Amygdala (tissue), 56 donors: ENCODE measurements at places on chromosomes 11 and 22.

- no peak for DNase-seq
These were observed 1434.7 kb downstream of the BRD1 start for GRCh38 chr22:48393041-48393370.

GRCh38 chr22:24434471-24435322 is 7.3 kb downstream of the ADORA2A start:
- no peak for DNase-seq

DNA sequence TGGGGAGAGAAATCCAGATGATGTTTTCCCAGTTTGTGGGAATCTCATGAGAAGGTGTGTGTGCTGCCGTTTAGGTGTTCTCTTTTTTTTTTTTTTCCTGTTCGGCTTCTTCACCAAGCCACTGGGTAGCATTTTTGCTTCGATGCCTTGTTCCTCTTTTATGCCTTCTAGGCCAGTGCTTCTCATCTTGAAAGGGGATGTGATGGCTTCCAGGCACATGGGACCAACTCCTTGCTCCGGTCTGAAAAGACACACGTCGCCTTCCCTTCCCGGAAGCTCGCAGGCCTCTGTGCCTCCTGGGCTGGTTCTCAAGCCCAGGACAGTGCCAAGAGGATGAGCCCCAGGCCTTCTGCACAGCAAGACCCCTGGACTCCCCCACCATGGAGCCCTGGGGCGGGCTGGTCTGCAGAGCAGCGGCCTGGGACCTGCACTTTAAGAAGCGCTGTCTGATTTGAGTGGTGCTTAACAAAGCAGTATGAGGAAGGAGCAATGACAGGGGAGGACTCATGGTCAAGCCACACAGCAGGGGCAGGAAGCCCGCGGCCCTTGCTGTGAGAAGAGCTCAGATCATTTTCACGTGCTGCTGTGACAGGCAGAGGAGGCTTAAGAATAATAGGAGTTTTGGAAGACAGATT is 158.8 kb downstream of the MPPED1 start:
- DNase-seq = no peak

- no peak for DNase-seq
These were observed 148.3 kb upstream of the POU2AF2 start for GRCh38 chr11:111097191-111097590.

DNA sequence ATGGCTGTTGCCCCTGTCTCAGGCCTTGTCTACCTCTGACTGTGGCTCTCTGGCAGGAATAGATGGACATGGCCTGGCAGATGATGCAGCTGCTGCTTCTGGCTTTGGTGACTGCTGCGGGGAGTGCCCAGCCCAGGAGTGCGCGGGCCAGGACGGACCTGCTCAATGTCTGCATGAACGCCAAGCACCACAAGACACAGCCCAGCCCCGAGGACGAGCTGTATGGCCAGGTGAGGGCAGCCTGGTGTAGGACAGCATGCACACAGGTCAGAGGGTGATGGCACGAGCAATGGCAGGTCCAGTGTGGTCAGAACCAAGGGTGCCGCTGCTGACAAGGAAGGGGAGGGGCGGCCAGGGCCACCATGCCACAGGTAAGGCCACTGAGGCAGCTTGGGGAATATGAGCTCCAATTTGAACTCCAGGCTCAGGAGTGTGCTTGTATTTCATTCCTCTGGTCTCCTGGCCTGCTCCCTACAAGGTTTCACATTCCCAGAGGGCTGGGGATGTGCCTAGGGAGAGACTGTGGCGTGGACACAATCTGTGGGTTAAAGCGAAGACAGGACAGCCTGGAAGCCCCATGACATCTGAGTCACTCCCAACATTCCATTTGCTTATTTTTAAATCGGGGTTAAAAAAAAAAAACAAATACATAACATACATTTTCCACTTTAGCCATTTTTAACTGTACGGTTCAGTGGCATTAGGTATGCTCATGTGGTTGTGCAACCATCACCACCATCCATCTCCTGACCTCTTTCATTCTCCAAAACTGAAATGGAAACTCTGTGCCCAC is 562 bp downstream of the FOLR3 start:
- DNase-seq = no peak

DNA sequence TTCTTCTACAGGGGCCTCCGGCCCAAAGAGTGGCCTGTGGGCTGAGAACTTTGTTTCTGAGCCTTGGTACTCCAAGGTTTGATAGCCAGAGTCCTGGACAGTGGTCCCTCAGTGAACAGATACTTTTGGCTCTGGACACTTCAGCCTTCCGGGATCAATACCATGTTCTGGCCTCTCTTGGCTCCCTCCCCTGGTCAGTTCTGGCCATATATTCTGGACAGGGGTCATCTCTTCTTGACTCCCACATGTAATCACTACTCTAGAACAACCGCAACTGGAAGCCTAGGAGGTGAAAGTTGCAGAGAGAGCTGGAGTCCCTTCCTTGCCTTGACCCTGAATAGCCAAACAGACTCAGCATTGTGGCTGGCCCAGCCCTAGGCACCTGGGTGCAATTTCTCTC is 2.3 kb downstream of the RTN4RL2 start:
- no peak for DNase-seq

DNA sequence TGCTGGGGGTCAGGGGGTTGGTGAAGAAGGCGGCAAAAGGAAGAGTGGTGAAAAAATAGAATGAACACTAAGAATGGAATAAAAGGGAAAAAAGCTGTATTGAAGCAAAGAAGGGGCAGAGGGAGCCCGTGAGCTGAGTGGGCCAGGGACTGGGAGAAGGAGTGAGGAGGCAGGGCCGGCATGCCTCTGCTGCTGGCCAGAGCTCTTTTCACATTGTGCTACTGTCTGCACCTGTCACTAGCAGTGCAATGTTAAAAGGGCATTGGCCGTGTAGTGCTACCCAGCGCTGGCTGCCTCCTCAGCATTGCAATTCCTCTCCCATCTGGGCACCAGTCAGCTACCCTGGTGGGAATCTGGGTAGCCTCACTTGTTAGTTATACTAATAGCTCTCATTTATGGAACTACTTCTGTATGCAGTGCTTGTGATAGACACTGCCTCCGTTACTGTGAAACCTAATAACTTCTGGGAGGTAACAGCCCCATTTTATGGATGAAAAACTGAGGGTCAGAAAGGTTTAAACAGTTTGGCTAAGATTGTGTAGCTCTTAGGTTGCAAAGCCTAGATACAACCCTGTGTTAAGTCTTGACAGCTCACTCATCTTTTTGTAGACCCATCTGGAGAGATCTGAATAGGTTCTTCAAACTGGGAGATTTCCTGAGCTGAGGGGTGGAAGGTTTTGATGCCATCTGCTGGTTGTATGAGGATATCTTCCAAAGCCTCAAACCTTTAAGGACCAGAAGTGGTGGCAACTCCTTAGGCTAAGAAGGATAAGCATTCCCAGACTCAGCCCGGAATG is 8.5 kb downstream of the YPEL4 start:
- DNase-seq = no peak

DNA sequence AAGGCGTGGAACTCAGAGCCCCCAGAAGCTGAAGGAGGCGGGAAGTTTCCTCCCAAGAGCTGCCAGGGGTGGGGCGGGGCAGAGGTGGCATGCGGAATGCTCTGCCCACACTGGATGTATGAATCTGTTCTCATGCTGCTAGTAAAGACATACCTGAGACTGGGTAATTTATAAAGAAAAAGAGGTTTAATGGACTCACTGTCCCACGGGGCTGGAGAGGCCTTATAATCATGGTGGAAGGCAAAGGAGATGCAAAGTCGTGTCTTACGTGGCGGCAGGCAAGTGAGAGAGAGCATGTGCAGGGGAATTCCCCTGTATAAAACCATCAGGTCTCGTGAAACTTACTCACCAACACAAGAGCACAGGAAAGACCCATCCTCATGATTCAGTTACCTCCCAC is 57.6 kb downstream of the SMIM38 start:
- no peak for DNase-seq

DNA sequence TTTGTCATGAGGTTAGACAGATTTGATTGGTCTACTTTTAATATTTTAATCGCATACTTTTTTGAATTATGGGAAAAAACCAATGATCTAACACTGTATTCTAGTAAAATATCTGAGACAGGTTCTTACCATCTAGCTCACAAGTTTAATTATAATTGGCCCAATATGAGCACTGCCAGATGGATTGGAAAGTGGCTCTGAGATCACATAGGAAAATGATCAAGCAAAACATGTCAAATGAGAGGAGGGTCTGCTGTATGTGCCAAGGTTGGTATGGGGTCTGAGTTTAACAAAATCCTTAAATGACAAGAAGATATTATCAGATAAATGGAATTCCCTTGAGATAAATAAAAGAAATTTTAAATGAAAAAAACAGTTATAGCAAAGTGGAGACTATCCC is 264.7 kb downstream of the TTC28 start:
- DNase-seq = no peak

DNA sequence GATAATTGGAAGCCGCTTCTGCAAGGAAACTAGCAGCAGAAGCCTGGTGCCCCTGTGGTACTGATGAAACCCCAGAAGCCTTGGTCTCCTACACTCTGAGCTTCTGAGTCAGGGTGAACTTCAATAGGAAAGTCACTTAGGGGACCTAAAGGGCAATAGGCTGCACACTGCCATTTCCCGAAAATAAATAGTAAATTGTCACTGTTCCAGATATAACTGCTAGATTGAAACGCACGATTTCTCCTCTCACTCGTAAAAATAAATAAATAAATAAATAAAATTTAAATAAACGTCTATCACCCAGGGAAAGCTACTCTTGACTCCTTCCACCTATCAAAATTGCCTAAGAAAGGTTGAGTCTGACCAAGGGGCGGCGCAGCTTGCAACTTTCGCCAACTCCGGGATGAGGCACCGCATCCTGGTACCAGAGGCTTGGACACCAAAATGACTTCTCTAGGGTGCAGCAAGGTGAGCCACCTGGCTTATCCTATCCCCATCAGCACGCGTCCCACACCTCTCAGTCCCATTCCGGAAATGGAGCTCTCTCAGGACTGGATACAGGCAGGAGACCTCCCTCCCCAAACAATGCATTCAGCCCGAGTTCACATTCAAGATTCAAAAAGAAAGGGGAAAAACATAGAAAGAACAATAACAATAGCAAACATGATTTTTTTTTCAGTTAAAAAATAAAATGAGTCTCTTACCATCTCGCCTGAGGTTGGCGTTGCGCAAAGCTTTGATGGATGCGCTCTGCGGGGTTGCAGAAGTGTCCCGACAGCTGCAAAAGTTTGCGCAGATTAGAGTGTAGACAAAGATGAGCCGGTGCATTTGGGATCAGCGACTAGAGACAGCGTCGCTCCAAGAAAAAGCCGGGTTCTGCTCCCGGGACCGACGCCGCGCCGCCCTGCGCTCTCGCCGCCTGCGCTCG is 583 bp downstream of the PDGFD start:
- DNase-seq = no peak

DNA sequence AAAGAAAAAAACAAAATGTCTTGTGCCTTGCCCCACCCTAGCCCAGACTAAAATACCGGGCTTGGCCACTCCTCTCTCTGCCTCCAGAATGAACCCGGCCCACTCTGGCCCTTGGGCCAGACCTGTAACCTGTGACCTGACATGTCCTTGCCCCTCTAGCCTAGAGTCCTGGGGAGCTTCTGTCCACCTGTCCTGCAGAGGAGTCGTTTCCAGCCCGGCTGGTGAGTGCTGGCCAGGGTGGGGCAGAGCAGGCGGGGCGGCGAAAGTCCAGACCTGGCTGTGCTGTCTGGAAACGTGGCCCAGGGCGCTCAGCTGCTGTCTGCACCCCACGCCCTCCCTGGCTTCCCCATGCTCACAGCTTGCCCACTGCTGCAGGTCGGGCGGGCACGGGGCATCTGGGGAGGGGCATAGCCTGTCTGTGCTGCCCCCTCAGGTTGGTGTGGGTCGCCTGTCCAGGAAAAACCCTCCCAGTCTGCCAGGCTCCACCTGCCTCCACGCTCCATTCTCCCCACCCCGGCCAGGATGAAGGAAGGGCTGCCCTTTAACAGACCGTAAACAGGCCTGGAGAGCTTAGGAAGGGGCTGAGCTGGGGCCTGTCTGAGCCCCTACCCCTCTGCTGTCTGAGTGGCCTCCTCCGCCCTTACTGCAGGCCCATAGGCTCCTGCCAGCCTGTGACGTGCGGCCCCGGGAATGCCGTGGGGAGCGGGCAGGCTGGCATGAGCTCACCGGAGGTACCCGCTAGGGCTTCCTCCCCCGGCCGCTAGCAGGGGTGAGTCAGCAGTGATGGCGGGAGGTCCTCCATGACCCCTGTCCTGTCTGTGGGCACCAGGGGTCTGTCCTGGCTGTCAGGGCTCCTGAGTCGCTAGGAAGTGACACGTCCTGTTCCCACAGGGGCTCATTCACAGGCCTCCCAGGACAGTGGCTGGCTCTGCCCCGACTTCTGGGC is 1.9 kb downstream of the CD151 start:
- DNase-seq = no peak

DNA sequence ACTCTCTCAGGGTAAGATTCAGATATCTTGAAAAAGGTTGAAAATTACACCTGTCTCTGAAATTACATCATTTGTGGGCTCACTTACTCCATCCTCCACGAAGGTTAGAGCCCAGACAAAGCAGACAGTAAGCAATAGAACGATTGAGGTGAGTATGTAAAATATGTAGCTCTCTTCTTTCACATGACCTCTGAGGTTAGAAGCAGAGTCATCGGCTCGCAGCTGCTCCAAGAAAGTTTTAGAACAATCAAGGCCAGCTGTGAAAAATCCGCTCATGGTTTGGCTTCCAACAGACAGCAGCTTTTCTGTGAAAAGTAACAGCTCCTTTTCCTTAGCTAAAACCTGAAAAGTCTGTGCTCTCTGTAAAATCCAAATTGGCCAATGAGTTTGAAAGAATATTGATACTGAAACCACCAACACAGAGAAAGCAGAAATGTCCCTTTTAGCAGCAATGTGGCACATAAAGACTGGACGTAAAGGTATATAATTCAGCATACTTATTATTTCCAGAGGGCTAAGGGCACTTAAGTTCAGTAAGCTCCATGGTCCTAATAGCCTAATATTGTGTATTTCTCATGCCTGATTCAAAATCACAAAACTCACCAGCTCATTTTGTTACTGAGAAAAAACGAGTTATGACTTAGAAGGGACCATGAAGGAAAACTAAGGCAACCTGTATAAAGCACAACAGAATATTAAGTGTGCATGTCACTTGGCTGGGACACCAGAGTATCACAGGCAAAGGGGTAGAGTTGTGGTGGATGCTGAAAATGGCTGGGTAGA is 78.2 kb downstream of the FAM76B start:
- no peak for DNase-seq

GRCh38 chr22:49199224-49199623 is 628.4 kb downstream of the BRD1 start:
- no peak for DNase-seq

- no peak for DNase-seq
These were observed 83.1 kb downstream of the SHANK2 start for GRCh38 chr11:71169313-71169712.
